ENCODE measurements at places on chromosomes 3 and 15. TPM values are rescaled to one million over a fixed set of nuclear protein-coding genes. Genes with fewer than 3 reads are reported as not detected.

GRCh38 chr15:99451484-99451883 lies 114.3 kb upstream of the MEF2A start:
- H3K4me3 ChIP-seq: peak overlapping the region; percentile 28
- H3K27me3 ChIP-seq: no peaks in the 10 kb centered on the region
- H3K27ac ChIP-seq: peak overlapping the region; percentile 11
- H3K36me3 ChIP-seq: no peaks in the 10 kb centered on the region

- H3K4me3 ChIP-seq: no peak overlapping the region
- H3K4me1 ChIP-seq: peaks cover 10% of the 10 kb centered on the region
- no peaks in the 10 kb centered on the region for H3K27me3 ChIP-seq
- H3K27ac ChIP-seq: no peak overlapping the region
- no peaks in the 10 kb centered on the region for H3K36me3 ChIP-seq
- DNase-seq: no peak
Measured at GRCh38 chr3:127786353-127787070, 35.8 kb downstream of the MGLL start.

- DNase-seq: no peak
- no peaks in the 10 kb centered on the region for H3K36me3 ChIP-seq
- H3K4me3 ChIP-seq: no peak overlapping the region
- H3K27ac ChIP-seq: no peak overlapping the region
- no peaks in the 10 kb centered on the region for H3K4me1 ChIP-seq
- peaks cover 5% of the 10 kb centered on the region for H3K27me3 ChIP-seq
Measured at GRCh38 chr15:62323353-62323890, 158.3 kb upstream of the C2CD4B start.

- peaks cover 16% of the 10 kb centered on the region for H3K4me1 ChIP-seq
- peaks cover 11% of the 10 kb centered on the region for H3K36me3 ChIP-seq
- no peak overlapping the region for H3K4me3 ChIP-seq
- no peak overlapping the region for H3K27ac ChIP-seq
- DNase-seq: no peak
Measured at GRCh38 chr3:105394177-105394576, 27.5 kb downstream of the ALCAM start.

DNA sequence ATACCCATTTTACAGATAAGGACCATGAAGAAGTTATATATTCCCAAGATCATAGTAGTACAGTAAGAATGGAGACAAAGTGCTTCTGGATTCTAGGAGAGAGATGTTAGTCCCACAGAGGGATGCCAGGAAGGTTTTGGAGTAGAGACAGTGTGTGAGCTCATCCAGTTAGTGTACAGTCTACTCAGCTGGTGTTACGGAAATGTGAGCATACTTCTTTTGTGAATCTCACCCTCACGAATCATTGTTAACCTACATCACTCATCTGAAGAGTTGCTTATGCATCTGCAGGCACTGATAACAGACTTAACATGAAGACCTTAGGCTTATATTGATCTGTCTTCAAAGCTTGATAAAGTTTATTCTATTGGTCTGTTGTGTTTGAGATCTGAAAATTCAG lies 106.6 kb upstream of the PTPRG start:
- no peak overlapping the region for H3K4me3 ChIP-seq
- no peaks in the 10 kb centered on the region for H3K36me3 ChIP-seq
- H3K4me1 ChIP-seq: no peaks in the 10 kb centered on the region
- no peak for DNase-seq

DNA sequence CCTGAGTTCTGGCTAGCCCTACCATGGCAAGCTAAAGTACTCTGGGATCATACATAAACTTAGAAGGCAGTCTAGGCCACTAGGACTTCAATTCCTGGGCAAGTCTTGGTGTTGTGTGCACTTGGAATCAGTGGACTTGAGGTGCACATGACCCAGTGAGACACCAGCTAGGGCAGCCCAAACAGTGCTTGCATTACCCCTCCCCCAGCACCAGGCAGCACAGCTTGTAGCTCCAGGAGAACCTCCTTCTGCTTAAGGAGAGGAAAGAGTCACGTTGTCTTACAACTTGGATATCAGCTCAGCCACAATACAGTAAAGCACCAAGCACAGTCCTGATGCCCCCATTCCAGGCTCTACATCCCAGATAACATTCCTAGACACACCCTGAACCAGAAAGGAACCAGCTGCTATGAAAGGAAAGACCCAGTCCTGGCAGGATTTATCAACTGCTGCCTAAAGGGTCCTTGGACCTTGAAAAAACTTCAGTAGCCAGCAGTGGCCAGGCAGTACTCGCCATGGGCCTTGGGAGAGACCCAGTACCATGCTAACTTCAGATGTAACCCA lies 57.2 kb downstream of the MYO9A start:
- DNase-seq: no peak
- no peaks in the 10 kb centered on the region for H3K27me3 ChIP-seq
- no peak overlapping the region for H3K27ac ChIP-seq
- H3K4me1 ChIP-seq: peaks cover 24% of the 10 kb centered on the region

- H3K27me3 ChIP-seq: no peaks in the 10 kb centered on the region
- no peak overlapping the region for H3K4me3 ChIP-seq
- no peak overlapping the region for H3K27ac ChIP-seq
- H3K4me1 ChIP-seq: no peaks in the 10 kb centered on the region
- no peak for DNase-seq
Measured at GRCh38 chr3:61450866-61451265, 110.5 kb upstream of the PTPRG start.

DNA sequence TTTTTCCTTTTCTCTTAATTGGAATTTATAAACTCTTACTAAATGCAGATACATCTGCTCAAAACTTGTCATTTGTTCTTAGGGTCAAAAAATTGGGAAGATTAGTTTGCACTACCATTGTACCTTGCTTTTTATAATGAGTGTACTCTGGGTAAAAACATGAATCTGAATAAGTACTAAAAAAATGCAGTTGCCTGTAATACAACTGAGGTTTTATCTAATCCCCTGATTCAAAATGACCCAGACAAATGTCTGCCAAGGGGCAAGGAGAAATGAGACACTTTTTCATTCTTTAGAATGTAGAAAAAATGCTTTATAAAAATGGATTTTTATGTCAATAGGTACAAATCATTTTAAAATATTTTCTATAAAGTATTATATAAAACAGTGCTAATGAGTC lies 42.4 kb downstream of the RASA2 start:
- H3K27ac ChIP-seq: peak overlapping the region; percentile 70
- no peak for DNase-seq
- H3K36me3 ChIP-seq: peaks cover 35% of the 10 kb centered on the region
- peak overlapping the region; percentile 15 for H3K4me3 ChIP-seq

- H3K4me1 ChIP-seq: no peaks in the 10 kb centered on the region
- H3K27me3 ChIP-seq: no peaks in the 10 kb centered on the region
- H3K4me3 ChIP-seq: no peak overlapping the region
- H3K36me3 ChIP-seq: no peaks in the 10 kb centered on the region
Measured at GRCh38 chr3:185067173-185067572, 85.7 kb downstream of the C3orf70 start.

SPTSSB gene
- total RNA-seq: not detected

CCNB2 gene
- total RNA-seq: 0.88 TPM

CYP19A1 gene
- total RNA-seq: 0.07 TPM

CCR9 gene
- 0.44 TPM for total RNA-seq

C3orf22 gene
- not detected for total RNA-seq

TMEM207 gene
- not detected for total RNA-seq

CCDC13 gene
- total RNA-seq: 1.7 TPM

ILDR1 gene
- 1.4 TPM for total RNA-seq

Measured in activated B cell treated with CpG ODN at 0.5 μM for 24 hours (primary cell).